ENCODE measurements at places on chromosomes 1 and 21.

DNA sequence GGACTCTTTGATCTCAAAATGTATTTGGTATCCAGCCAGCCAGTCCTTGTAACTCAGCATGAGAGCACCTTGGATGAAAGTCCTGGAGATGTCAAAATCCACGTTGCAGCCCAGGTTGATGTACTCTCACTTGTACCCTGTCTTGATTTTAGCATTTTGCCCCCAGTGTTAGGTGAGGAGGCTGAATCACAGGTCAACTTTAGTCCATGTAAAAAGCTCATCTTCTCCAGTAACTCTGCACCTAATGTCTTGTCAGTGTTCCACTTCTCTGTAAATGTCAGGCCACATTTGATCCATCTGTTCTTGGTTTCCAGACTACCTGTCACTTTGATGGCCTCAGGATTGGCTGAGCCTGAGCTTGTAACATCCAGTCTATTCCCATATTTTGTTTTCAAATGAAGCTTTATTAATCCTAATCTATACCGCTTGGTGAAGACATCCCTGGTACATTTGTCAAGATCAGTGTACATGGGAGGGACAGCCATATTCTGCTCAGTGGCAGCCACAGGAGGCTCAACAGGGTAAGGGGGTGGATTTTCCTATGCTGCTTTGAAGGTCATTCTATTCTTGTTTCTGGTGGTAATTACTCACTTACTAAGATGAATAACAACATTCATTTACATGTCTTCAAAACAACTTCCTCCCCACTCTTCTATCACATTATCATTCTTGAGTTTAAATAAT is 24.1 kb upstream of the FCRL3 start:
- no peak for DNase-seq

GRCh38 chr1:53731779-53732305 is 7.1 kb downstream of the GLIS1 start:
- DNase-seq, result no peak

DNA sequence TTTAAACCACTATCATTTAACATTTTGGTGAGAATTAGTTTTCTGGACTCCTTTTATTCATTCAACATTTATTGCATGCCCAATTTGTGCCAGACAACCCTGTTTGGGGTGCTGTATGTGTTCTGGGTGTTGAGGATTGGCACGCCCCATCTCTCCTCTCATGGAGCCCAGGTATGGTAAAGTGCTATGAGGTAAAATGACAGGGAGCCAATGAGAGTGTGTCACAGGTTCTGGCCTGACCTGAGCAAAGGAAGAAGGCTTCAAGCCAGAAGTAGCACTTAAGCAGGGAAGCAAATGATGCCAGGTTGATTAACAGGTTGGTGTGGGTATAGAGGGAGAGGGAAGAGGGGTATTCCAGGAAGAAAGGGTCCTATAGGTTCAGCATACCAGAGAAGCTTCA is 21.1 kb upstream of the SLC22A15 start:
- DNase-seq, result no peak

GRCh38 chr1:20569523-20570098 is 17.2 kb downstream of the FAM43B start:
- DNase-seq, result no peak

DNA sequence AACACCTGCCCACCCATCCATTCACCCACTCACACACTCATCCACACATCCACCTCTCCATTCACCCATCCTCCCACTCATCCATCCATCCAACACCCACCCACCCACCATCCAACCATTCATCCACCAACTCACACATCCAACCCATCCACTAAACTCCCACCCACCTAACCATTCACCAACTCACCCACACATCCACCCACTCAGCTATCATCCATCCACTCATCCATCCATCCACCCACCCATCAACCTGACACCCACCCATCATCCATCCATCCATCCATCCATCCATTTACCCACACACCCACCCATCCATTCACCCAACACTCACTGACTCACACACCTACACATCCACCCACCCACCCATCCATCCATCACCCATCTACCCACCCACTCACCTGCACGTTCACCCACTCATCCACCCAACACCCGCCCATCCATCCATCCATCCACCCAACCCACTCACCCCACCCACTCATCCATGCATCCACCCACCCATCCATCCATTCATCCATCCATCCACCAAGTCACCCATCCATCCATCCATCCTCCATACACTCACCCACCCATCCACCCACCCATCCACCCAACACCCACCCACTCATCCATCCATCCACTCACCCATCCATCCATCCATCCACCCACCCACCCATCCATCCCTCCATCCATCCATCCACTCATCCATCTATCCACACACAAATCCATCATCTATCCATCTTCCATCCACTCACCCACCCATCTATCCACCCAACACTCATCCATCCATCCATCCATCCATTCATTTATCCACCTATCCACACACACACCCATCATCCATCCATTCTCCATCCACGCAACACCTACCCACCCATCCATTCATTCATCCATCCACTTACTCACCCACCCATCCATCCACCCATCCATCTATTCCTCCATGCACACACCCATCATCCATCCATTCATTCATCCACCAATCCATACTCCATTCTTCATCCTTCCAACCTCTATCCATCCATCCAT is 17.4 kb upstream of the PRDM16 start:
- DNase-seq, result no peak

- DNase-seq, result no peak
Measured at GRCh38 chr1:88647749-88648415, 36.2 kb upstream of the PKN2 start.

GRCh38 chr1:14733048-14733778 is 134.7 kb downstream of the KAZN start:
- no peak for DNase-seq

DNA sequence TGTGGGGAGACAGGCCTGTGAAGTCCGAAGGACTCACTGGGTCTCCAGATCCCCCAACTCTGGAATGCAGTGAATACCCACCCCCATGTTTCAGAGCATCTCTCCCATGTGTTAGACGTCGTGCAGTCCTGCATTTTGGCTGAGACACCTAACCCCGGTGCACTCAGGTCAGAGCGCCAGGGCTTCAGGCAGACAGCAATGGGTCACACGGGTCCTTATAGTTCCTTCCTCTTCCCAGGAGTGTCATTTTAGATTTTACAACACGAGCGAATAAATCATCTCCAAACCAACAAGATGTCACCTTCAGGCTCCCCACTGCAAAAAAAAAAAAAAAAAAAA is 5.1 kb downstream of the PRRX1 start:
- no peak for DNase-seq

- DNase-seq, result no peak
Measured at GRCh38 chr1:41754540-41754939, 164.2 kb downstream of the HIVEP3 start.

GRCh38 chr1:8232036-8232757 is 85.7 kb upstream of the SLC45A1 start:
- DNase-seq, result no peak

- peak; percentile 51 for DNase-seq
Measured at GRCh38 chr1:206608108-206608698, 4.1 kb downstream of the EIF2D start.
